ENCODE measurements at places on chromosomes 2 and 18.

- DNase-seq = no peak
Observed at GRCh38 chr2:112836695-112837117, at the start of gene IL1B. IL1B (minus strand) TSS chr2:112836779; CDS start chr2:112836229, 550 bp downstream.

GRCh38 chr18:76686737-76687231 lies 135.6 kb upstream of the ZNF236 start:
- peak; percentile 55 for DNase-seq

DNA sequence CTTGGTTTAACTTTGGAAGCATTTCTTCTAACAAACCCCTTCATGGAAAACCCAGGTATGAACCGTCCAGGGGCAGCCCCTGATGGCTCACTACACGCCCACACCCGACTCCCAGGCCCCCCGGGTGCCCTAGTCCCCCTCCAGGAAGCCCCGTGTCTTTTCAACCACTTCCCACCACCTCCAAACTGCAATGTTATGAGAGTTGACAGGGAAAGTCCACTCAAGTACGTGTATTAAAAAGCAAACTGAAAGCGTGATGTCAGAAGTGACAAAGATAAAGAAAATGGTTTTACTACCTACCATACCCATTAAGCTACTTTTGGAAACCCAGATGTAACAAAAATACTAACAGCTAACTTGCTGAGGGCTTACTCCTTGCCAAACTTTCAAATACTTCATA lies 51.5 kb downstream of the L3MBTL4 start:
- no peak for DNase-seq

DNA sequence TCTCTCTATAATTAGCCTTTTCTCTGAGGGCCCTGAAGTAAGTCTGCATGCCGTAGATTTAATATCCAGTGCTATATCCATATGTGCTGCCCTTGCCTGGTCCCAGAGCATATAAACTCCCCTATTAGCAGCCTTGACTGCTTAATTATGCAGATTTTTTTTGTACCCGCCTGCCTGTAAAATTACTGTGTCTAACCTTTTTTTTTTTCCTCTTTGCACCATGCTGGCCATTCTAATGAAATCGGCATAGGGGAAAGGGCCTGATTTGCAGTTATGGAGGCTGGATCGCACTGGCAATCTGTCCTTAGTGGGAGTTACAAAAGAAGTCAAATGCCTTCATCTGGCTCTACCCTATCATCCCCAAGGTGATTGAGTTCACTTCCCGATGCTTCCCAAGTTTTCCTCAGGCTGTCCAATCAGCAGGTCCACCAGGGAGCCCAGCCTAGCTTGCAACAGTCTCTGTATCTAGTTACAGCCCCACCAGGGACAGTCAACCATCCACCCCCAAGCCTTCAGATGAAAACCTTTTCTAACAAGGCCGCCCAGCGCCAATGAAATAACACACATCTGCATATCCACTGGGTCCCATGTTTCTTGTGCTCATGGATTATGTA lies 239.0 kb downstream of the ZNF521 start:
- no peak for DNase-seq

GRCh38 chr18:77250926-77251729 lies 1.5 kb downstream of the GALR1 start:
- no peak for DNase-seq

DNA sequence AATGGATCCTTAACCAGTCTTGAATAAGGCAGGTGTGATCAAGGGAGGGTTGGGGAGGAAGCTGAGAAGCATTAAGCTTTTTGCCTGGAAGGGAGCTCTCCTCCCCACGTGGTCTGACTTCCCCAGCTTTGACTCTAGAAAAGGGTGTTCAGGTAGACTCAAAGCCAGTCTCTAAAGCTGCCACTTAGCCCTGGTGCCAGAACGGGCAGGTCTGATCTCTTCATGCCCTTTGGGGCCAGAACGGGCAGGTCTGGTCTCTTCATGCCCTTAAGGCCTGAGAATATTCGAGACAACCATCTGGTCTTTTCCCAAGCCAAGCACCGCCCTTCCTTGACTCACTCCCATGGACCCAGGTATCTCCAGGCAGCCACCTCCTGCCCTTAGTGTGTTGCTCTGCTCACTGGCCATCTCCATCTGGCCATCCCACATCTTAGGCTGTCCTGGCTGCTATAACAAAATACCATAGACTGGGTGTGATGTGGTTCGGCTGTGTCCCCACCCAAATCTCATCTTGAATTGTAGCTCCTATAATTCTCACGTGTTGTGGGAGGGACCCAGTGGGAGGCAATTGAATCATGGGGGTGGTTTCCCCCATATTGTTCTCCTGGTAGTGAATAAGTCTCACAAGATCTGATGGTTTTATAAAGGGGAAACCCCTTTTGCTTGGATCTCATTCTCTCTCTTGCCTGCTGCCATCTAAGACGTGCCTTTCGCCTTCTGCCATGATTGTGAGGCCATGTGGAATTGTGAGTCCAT lies 59.4 kb downstream of the SNORC start:
- DNase-seq = no peak

GRCh38 chr2:181934694-181935093 lies 43.2 kb downstream of the ITPRID2 start:
- DNase-seq = no peak

DNA sequence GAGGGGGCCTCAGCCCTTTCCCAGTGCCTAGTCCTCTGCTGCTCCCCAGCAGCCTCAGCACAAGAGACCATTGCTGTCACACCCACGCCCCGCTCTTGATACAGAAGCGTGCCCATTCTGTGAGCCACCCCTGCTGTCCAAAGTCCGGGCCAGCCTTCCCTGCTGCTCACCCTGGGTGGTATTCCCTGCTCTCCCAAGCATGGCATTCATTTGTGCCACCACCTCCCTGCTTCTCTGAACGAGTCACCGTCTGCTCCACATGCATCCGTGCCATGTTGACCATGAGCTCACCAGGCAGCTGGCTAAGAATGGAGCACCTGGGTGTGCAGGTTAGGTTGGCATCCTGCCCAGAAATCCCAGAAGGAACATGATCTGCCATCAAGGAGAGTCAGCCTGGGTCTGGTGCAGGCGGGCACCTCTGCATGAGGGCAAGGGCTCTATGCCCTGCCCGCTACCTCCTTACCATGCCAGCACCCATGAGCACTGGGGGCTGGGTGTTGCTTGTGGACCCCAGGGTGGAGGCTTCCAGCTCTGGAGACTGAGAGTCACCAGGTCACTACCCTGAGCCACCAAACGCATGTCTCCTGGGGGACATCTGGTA lies 63.0 kb downstream of the TWIST2 start:
- DNase-seq = peak; percentile 14

GRCh38 chr2:3034396-3034795 lies 343.2 kb downstream of the EIPR1 start:
- DNase-seq = no peak

DNA sequence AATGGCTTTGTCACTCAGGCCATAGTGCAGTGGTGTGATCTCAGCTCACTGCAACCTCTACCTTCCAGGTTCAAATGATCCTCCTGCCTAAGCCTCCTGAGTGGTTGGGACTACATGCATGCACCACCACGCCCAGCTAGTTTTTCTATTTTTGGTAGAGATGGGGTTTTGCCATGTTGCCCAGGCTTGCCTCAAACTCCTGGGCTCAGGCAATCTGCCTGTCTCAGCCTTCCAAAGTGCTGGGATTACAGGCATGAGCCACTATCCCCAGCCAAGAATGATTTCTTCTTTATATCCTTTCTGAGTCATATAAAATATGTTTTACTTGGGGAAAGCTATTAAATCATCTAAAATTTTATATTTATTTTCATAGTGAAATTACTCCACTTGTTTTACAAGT lies 61.3 kb downstream of the CYBRD1 start:
- no peak for DNase-seq

- no peak for DNase-seq
Observed at GRCh38 chr2:44616667-44617155, 255.0 kb downstream of the CAMKMT start.

GRCh38 chr2:31598694-31599093 lies 18.0 kb upstream of the SRD5A2 start:
- DNase-seq = no peak

GRCh38 chr18:21242780-21243401 lies 859 bp downstream of the GREB1L start:
- no peak for DNase-seq

DNA sequence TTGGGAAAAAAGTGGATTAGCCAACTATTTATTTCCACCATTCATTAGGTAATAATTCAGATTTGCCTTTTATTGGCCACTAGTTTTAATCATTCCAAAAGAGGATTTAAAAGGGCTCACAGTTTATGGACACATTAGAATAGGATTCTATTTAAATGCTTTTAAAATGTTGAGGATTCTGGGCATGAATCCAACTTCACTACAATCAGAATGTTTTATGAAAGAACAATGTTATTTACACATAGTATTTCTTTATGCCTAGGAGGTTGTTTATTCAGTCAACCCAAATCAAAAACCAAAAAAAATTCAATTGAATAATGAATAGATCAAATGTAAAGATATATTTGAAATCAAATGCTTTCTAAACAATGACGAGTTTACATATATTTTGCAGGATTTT lies 232.2 kb downstream of the GULP1 start:
- no peak for DNase-seq

- peak; percentile 77 for DNase-seq
Observed at GRCh38 chr2:190069936-190070696, 7.6 kb upstream of the MSTN start.

- peak; percentile 48 for DNase-seq
Observed at GRCh38 chr2:111168528-111169239, 48.0 kb downstream of the BCL2L11 start.

DNA sequence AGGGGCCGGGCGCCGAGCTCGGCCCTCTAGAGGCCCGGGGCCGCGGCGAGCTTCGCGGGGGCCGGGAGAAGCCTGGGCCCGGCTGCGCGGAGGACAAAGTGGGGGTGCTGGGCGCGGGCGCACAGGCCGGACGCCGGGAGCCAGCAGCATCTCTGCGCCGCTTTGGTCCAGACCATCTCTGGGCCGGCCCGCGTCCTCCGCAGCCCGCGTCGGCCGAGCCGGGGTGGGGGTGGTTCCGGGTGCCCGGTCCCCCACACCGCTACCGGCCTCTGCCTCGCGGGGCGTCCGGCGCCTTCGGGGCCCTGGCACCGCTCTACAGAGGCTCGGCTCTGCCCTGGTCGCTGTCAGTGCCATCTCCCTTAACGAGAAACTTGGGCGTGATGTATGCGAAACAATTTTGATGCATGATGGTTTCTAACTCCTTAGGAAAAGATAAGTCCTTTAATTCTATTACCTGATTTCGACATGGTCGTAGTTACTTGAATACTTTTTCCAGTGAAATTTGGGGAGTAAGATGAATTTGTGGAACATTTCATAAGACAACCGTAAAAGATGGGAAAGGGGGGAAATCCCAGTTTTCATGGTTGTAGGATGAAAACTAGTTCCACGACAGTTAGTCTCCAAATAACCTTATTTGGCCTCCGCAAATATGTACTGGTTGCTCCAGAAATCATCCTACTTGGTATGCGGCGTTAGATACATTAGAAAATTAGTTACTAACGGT lies 562 bp downstream of the TWSG1 start:
- peak; percentile 12 for DNase-seq

DNA sequence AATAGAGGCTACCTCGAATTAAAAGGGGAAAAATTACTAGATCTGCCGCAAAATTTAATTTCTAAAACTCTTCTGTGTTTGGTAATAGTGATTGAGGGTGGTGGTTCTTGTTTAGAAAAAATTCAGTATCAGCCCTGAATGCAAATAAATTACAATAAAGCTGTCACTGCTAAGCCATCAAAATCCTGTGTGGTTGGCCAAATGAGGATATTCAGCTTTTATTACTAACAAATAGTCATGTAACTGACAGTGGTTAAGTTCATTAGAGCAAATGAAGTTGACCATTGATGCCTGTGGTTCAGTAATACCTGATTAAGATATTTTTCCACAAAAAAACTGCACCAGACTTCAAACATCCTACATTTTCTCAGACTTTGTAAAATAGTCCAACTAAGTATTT lies 14.4 kb downstream of the PPP1CB start:
- DNase-seq = no peak

- no peak for DNase-seq
Observed at GRCh38 chr2:130828461-130828860, 8.3 kb upstream of the ARHGEF4 start.

DNA sequence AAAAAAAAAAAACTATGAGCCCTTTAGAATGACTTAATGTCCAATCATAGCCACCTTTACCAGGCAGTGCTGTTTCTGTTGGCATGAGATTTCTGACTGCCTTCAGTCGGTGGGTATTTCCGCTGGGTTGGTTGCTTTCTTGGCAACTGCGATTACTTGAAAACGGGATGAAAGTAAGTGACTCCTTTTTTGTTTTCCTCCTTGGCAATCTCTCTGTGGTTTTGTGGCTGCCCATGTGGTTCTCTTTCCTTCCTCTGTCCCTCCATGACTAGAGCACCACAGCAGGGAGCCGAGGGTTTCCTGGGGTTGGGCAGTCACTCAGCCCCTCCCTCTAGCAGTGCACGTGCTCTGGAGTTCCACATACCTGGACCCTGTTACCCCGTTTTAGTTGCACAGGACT lies 112.1 kb downstream of the KLHL29 start:
- DNase-seq = peak; percentile 44

DNA sequence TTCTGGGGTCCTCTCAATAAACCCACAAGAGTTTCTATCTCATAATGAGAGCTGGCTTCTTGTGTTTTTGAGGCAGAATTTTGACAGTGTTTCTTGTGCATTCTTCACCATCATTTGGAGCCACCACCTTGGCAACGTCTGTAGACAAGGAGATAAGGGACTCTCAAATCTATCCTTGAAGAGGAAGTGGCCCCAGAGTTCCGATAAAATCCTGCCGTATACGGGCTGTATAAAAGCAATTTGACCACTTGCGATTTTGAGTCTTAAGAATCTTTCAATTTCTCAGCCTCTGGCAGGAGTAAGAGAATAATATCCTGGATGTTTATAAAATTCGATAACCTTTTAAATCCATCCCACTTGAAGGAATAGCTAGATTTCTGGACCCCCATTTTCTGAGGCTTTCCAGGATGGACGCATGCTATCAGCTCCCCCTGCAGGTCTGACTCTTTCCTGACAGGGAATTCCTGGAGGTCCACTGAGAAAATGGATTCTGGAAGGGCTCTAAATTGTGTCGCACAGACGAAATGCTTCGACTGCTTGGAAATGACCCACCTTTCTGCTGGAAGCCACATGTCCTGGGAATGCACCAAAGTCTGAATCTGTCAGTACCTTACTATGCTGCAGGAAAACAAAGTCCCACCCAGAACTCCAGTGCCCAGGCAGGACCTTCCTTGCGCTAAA lies 54.1 kb downstream of the E2F6 start:
- no peak for DNase-seq

- no peak for DNase-seq
Observed at GRCh38 chr2:30464544-30465170, 17.6 kb downstream of the LCLAT1 start.

DNA sequence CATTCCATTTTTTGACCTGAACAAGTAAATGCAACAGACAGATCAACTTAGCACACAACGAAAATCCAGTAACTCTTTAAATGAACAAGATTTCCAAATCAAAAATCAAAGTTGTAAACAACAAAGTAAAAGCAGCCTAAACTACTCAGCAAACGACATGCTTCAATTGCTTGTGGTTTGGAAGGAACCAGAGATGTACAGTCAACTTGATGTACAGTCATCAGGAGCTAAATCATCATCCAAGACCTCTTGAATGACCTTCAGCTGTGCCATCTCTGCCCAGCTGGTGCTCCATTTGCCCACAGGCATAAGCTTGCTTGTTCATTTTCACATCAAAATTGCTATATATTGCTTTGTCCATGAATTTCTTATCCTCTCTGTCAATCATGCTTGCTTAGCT lies 109.8 kb downstream of the UPP2 start:
- DNase-seq = peak; percentile 45

- no peak for DNase-seq
Observed at GRCh38 chr2:69171116-69171896, 158.3 kb downstream of the ANTXR1 start.

GRCh38 chr2:121611730-121612705 lies 37.2 kb downstream of the CLASP1 start:
- DNase-seq = no peak
